Amniotic stem cell (primary cell): ENCODE measurements at places on chromosomes 1 and 21.

- no peak for DNase-seq
These were observed 34.1 kb upstream of the GPR52 start for GRCh38 chr1:174413632-174414031.

- no peak for DNase-seq
These were observed 58.2 kb downstream of the NFASC start for GRCh38 chr1:204928671-204929486.

DNA sequence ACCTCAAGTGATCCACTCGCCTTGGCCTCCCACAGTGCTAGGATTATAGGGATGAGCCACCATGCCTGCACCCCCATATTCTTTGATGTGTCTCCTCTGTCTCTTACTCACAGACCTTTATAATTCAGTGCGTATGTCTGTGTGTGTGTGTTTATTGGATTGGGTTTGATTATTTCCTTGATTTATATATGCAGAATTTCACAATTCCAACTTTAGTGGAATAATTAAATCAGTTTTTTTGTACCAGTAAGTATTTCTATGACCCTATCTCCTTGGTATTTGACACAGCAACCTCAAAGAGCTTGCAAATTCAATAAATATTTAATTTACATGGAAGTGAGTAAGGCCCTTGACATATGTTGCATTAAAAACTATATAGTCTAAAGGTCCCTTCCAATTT lies 333.9 kb upstream of the ADAMTS5 start:
- no peak for DNase-seq

DNA sequence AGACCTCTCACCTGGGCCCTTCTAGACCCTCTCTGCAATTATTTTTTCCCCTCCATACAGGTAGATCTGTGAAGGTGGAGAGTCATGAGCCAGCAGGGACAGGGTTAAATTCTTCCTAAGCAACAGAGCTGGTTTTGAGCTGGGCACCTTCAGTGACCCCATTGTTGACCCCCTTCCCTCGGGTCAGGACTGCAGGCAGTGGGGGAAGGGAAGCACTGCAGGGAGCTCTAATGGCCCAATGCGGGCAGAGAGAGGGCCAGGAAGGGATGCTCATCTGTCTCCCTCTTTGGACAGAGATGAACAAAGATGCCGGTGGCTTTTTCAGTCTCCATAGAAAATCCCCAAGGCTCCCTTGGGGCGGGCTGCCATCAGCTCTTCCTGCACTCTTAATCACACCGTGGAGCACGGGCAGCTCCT lies 21.4 kb downstream of the SOX13 start:
- no peak for DNase-seq

DNA sequence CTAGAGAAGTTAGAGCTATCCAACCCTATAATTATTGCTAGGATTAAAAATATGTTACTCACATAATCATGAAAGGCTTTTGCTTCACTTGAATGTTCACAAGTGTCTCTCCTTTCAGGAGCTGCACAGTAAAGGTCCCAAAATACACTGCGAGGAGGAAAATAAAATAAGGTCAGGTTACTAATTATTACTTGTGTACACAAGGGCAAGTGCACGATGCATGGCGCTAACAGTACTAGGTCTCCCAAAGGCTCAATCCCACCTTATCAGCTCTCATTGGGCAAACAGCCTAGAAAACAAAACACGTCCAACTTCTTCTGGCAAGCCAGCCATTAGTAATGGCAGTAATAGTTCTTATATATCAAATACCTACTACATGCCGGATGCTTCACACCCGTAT lies 4.4 kb downstream of the SSBP3 start:
- DNase-seq, result no peak

GRCh38 chr1:207883104-207883651 lies 27.7 kb downstream of the CD34 start:
- no peak for DNase-seq

GRCh38 chr1:44037154-44037553 lies 5.9 kb upstream of the SLC6A9 start:
- no peak for DNase-seq
